ENCODE measurements at places on chromosomes 7 and 10. TPM values are rescaled to one million over a fixed set of nuclear protein-coding genes. Genes with fewer than 3 reads are reported as not detected.

The OR6B1 gene
- total RNA-seq = not detected

The CREB5 gene
- total RNA-seq = not detected

The SEC23IP gene
- 58.9 TPM for total RNA-seq

The DKK1 gene
- not detected for total RNA-seq

- no peak for DNase-seq
Observed at GRCh38 chr7:28830846-28831245, 127.3 kb downstream of the TRIL start.

DNA sequence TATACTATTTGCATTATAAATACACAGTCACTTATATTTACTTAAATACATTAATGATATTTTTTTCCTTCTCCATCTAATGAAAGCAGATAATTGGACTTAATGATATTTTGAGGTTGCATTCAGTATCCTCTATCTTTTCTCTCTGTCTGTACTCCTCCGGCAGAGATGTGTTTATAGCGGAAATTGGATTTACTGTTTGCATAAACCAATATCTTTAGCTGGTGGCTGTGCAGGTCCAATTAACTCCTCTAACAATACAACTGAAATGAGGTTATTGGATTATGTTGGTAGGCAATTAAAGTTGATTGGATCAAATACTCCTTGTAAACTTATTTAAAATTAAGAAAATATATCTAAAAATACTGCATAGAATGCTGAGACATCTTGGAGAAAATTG lies 1044.2 kb upstream of the SORCS1 start:
- DNase-seq = no peak

- no peak for DNase-seq
Observed at GRCh38 chr10:59829601-59830000, 76.3 kb upstream of the MRLN start.

DNA sequence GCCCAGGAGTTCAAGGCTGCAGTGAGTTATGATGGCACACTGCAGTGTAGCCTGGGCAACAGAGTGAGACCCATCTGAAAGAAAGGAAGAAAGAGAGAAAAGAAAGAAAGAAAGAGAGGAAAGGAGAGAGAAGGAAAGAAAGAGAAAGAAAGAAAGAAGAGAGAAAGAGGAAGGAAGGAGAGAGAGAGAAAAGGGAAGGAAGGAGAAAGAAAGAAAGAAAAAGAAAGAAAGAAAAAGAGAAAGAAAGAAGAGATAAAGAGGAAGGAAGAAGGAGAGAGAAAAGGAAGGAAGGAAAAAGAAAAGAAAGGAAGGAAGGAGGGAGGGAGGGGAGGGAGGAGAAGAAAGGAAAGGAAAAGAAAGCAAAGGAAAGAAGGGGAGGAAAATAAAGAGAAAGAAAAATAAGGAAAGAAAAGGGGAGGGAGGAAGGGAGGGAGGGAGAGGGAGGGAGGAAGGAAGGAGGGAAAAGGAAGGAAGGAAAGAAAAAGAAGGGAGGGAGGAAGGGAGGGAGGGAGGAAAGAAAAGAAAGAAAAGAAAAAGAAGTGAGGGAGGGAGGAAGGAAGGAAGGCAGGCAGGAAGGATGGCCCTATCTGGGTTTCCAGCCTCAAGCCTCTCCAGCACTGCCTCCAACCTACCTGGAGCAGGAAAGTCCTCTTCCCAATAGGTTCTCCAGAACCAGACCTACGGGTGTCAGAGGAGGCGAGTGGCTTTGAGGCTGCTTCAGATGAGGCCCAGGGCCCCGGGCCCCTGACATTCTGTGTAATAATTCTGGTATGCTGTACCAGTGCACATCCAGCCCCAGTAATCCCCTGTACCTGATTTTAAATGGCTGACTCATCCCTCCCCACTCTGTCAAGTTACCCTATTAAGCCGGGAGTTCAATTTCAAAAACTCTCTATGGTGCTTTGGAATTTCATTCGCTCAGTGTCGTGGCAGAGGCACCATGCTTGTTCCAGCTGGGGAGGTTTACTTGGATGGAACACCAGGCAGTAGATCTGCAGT lies 6.8 kb upstream of the PARD3 start:
- DNase-seq = no peak

- DNase-seq = peak; percentile 32
Observed at GRCh38 chr10:95758351-95759025, 2.5 kb downstream of the ENTPD1 start.

Measured in activated CD8-positive, alpha-beta T cell treated with anti-CD3 and anti-CD28 coated beads, Interleukin-2, amount 10 ng/mL, durations not matched to agents 7 days and 5 days (primary cell).